ENCODE measurements at places on chromosomes 13 and 19.

- DNase-seq, result no peak
Observed at GRCh38 chr13:26618726-26619125, 61.2 kb downstream of the WASF3 start.

- no peak for DNase-seq
Observed at GRCh38 chr13:92136449-92137155, 738.2 kb downstream of the GPC5 start.

- DNase-seq, result no peak
Observed at GRCh38 chr13:47519626-47520025, 481.4 kb downstream of the SUCLA2 start.

- no peak for DNase-seq
Observed at GRCh38 chr13:106492588-106493475, 42.6 kb downstream of the EFNB2 start.

GRCh38 chr13:44685641-44686040 lies 109.5 kb upstream of the TSC22D1 start:
- DNase-seq, result no peak

GRCh38 chr19:28330831-28331230 lies 882.1 kb downstream of the UQCRFS1 start:
- no peak for DNase-seq

DNA sequence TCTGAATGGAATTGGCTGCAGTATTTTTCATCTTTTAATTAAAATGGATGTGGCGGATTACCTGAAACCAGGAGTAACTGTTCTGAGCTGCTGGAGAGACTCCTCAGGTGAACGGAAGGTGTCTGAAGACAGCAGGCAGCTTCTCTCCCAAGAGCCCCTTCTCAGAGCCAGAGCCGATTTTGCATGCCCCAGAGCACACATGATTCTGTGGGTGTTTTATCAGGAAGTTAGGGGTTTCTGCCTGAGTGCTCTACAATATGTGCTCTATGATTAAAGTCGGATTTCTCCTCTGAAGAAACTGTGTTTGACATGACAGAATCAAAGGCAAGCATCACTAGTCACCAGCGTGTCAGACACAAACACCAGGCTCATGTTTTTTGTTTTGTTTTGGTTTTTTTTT lies 60.7 kb upstream of the MCF2L start:
- no peak for DNase-seq

GRCh38 chr19:36972571-36972970 lies 56.4 kb downstream of the ZNF568 start:
- no peak for DNase-seq

DNA sequence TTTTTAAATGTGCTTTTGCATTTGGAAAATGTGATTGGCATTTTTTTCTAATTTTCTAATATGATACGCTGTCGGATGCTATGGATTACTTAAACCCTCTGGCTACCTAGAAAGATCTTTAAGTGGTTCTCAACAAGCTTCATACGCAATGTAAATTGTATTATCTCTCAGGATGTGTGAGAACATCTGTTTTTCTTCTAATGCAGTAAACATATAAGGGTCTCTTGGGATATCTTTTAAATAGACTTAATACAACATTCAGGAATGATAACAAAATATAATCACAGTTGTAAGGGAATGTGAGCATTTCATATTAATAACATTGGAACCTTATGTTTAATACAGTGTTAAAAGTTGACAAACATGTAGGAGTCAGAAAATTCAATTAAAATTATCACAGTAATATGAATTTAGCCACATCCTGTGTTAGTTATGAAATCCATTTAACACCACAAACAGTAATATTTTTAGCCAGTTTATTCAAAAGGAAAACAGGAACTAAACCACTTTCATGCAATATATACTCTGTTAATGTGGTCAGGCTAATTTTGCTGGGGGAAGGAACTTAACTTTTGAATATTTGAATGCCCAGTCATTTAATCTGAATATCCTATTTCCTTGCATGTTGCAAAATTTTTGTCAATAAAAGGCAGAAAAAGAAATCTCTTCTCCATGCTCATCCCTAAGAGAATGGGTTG lies 15.0 kb upstream of the ALOX5AP start:
- DNase-seq, result no peak

- peak; percentile 52 for DNase-seq
Observed at GRCh38 chr13:109275852-109276251, 510.5 kb downstream of the IRS2 start.

DNA sequence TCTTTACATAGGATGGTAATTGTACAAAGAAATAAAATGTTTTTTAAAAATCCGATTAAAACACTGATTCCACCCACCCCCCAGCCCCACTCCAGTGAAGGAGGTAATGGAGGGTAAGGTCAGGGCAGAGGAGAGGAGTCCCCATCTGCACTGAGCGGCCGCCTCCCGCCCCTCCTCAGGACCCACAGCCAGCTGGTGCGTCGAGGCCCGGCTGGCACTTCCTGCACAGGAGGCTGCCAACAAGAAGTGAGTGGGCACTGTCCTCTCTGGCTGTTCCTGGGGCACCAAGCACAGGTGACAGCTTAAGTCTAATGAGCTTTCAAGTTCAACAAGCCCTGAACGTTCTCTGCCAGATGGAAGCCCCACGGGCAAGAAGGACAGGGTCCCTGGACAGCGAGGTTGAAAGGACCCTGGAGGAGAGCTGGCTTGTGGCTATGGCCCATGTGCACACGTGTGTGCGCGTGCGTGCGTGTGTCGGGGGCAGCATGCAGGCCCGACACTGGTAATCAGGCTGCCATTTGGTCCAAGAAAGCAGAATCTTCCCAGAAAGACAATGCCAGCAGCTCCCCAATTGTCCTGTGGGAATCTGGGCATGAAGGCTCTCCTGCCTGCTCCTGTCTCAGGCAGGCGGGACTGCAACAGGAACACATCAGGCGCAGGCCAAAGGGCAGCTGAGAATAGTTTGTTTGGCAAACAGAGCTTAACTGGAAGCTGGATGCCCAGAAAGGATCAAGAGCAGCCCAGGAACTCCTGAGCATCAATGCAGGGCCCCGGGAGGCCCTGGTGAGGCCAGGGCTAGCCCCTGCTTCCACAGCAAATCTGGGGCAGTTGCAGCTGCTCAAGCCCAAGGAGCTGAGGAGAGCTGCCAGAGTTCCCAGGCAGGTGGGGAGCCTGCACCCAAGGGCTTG lies 15.1 kb upstream of the EPHX3 start:
- peak; percentile 45 for DNase-seq

DNA sequence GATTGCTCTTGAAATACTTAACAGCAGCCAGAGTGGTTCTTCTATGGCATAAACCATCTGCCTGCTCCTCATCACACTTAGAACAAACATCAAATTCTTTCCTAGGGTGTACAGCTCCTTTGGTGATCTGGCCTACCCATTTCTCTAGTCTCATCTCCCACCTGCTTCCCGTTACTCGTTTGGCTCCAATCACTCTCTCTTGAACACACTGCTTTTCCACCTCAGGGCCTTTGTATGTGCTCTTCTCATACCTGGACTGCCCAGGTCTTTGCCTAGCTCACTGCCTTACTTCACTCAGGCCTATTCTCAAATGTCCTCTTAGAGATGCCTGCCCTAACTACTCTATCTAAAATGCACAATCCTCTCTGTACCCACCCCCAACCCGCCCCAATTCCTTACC lies 100.5 kb downstream of the KCNRG start:
- no peak for DNase-seq

DNA sequence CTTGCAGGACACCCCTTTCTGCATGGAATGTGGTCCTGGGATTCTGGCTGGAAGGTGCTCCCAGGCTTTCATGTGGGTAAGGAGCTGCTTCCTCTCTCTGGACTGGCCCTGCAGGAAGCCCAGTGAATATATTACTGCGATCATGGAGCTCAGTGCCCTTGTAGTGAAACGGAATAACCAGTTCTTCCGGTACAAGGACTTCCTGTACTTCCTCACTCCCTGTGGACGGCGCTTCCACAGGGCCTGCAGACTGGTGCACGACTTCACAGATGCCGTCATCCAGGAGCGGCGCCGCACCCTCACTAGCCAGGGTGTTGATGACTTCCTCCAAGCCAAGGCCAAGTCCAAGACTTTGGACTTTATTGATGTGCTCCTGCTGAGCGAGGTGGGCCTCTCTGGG lies 8.0 kb downstream of the CYP4F8 start:
- peak; percentile 83 for DNase-seq

DNA sequence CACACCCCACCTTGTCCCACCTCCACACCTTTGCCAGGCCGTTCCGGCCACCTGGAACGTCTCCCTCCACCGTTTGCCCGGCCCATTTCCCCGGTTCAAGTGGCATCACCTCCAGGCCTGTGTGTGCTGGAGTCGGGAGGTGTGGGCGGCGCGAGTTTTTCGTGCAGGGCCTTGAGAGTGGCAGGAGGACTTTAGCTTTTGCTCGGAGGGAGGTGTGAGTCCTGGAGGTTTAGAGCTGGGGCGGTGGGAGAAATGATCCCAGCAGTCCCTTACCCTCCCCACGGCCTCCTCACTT lies 4.3 kb upstream of the PALM start:
- no peak for DNase-seq

DNA sequence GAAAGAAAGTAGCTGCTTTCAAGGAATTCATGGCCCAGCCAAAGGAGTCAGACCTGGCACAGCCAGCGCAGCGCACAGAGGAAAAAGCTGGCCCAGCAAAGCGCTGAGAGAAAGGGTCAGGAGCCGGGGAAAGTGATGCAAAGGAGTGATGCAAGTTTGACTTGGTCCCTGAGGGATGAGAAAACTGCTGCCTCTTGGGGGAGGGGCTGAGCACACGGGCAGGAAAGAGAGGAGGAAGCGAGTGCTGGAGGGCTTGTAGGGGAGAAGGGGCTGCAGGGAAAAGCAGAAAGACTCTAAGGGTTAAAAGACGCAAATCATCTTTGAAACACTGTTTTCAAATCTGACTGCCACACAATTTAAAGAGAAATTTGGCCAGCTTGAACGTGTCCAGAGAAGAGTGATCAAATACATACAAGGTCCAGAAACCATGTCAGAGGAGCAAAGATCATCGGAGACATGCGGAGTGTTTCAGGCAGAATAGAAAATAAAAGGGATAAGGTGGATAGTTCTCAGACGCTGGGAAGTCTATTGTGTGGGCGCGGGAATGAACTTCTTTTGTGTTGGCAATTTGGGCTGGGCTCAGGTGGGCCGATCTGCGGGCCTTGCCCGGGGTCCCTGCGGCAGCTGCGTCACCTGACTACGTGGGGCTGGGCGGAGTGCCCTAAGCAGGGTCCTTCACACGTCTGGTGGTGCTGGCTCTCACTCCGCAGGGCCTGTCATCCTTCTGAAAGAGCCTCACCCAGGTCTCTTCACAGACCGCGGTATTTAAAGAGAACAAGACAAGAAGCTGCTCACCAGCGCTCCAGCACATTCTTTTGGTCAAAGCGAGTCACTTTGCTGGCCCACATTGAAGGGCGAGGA lies 18.1 kb downstream of the N4BP2L1 start:
- DNase-seq, result peak; percentile 53

- DNase-seq, result no peak
Observed at GRCh38 chr13:113091211-113091771, 14.3 kb upstream of the F7 start.

- DNase-seq, result no peak
Observed at GRCh38 chr13:99653526-99653925, 152.3 kb downstream of the TM9SF2 start.

GRCh38 chr13:111289251-111289650 lies 31.2 kb upstream of the TEX29 start:
- DNase-seq, result no peak

- no peak for DNase-seq
Observed at GRCh38 chr13:93296584-93296983, 70.0 kb downstream of the GPC6 start.

GRCh38 chr19:46753420-46754155 lies 7.3 kb upstream of the STRN4 start:
- peak; percentile 65 for DNase-seq

DNA sequence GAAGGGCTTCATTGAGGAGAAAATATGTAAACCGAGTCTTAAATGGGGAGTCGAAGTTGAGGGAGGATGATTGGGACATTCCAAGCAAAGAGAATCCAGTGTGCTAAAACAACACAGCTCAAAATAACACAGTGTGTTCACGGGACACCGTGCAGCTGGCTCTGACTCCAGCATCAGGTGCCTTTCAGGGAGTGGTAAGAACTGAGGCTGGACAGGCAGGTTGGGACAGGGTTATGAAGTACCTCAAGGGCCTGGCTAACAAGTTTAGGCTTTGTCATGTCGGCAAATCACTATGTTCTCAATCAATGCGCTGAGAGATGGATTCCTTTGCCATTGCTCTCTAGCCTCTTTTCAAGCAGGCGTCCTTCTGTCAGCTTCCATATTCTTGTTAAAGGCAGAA lies 27.5 kb upstream of the WDFY2 start:
- no peak for DNase-seq

DNA sequence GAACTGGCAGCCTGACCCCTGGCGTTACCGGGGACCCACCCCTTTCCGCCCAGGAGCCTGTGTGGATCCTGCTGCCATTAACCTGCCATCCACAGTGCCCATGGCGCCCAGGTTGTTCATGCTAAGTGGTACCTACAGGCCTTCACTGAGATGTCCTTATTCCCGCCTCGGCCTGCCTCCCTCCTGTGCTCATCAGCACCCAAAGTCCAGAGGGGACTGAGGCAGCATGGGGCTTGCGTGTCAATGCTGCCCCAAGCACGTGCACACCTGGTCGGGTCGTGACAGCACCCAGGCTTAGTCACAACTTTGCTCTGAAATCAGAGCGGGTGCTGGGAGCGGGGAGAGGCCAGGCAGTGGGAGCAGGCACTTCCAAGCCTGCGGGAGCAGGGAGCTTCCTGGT lies 3.7 kb upstream of the INTS6 start:
- no peak for DNase-seq

DNA sequence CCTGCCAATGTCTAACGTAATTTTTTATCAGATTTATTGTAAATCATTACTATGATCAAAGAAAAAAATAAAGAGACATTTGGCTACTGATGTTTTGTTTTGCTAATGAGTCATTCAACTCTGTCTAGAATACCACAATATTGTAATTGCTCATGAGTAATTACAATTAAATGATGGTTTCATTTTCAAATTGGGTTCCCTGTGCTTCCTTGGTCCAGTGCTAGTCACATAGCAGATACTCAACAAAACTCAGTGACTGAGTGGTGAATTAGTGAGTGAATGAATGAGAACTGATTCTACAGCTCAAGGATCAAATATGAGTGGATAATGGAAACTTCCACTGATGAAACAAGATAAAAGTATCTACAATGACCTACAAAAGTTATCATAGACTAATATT lies 304.7 kb downstream of the POU4F1 start:
- DNase-seq, result no peak

- DNase-seq, result no peak
Observed at GRCh38 chr13:93762708-93763426, 536.3 kb downstream of the GPC6 start.

DNA sequence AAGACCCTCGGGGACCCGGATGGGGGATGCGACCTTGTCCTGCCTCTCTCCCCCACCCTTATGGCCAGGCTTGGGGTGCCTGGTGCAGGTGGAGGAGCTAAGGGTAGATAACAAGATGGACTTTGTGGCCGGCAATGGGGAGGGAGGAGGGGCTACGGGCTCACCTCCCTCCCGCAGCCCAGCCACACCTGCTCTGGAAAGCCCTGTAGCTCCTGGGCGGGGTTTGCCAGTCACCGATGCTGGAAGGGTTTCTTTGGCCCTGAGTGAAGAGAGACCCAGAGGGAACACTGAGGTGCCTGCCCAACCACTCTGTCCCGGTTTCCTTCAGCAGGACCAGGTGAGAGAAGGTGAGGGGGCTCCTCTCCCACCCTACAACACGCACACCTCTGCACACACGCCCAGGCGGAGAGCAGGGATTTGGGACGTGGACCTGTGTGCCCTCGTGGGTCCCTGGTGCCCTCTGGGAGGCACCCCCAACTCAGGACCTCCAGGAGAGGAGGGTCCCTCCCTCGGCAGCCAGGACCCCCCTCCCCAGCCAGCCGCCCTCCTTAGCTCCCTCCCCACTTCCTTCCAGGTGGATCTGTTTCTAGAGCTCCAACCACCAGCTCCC lies at the start of gene FUT2:
Gene FUT2, plus strand, starts transcription at position 229 of the 610 bp plus-strand sequence. CDS start 6,986 bp downstream, outside the sequence.
- DNase-seq, result peak; percentile 96

- peak; percentile 93 for DNase-seq
Observed at GRCh38 chr13:42991898-42992763, at the start of gene EPSTI1. EPSTI1 (minus strand) TSS chr13:42992241; CDS start chr13:42992165, 76 bp downstream.

Data from small intestine (tissue), 16 donors.